ENCODE measurements at places on chromosomes 12 and 14. TPM values are rescaled to one million over a fixed set of nuclear protein-coding genes. Genes with fewer than 3 reads are reported as not detected.

DNA sequence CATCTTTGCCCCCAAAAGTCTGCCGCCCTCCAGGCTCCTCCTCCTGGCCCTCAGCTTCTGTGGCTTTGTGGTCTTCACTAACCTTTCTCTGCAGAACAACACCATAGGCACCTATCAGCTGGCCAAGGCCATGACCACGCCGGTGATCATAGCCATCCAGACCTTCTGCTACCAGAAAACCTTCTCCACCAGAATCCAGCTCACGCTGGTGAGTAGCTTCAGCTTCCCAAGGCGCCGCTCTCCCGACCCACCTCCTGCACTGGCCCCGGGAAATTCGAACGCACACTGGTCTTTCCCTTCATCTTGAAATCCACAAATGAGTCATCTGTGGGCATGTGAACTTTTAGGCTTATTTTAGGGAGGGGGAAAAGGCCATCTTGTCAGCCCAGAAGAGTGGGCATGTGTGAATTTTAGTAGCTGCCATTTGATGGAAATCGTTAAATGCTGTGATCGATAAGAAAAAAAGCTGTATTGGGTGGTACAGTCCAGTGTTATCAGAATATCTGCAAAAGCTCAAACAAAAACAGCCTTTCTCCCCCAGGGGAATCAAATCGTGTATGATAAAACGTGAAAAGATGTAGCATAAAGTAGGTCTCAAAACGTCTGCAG, 700 bp downstream of the SLC35E3 start:
- DNase-seq = peak; percentile 69

GRCh38 chr12:49507139-49507538, 31.7 kb upstream of the KCNH3 start:
- peak; percentile 89 for DNase-seq

- no peak for DNase-seq
Observed at GRCh38 chr12:54932691-54933090, 51.9 kb downstream of the TESPA1 start.

NANOG gene
- total RNA-seq = not detected

- no peak for DNase-seq
Observed at GRCh38 chr14:60125918-60126317, 34.2 kb downstream of the PCNX4 start.

GRCh38 chr14:97692084-97692483, 894.9 kb downstream of the VRK1 start:
- DNase-seq = no peak

C12orf56 gene
- total RNA-seq = 0.86 TPM

DNA sequence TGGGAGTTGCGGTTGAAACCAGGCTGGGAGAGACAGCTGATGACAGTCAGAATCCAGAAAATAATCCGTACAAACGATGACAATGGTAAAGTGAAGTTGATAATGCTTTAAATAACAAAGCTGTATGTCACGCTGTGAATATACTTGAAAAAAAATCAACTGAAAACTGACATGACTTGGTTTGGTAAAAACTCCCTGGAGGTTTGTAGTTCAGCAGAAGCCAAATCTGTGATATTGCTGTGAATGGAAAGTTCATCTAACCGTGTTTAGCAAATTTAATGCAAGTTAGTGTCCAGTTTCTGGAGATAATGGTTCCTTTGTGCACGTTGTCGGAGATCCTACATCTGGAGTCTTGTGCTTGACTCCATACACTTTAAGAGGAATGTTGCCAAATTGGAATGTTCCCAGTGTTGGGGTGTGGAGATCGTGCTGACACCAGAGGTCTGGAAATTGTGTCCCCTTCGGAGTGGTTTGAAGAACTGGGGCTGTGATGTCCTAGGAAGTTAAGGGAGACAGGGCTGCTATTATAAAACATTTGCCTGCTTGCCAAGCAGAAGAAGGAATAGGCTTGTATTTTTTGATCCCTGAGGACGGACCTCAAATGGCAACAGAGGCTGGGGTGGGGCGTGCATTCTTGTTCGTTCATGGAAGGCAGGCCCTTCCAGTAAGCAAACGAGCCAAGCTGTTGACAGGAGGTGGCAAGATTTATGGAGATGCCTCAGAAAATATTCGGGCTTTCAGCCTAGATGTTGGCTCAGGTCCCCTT, 30.6 kb downstream of the PPFIBP1 start:
- DNase-seq = peak; percentile 77

TPPP2 gene
- not detected for total RNA-seq

- no peak for DNase-seq
Observed at GRCh38 chr12:124242529-124243065, 52.3 kb upstream of the RFLNA start.

DNA sequence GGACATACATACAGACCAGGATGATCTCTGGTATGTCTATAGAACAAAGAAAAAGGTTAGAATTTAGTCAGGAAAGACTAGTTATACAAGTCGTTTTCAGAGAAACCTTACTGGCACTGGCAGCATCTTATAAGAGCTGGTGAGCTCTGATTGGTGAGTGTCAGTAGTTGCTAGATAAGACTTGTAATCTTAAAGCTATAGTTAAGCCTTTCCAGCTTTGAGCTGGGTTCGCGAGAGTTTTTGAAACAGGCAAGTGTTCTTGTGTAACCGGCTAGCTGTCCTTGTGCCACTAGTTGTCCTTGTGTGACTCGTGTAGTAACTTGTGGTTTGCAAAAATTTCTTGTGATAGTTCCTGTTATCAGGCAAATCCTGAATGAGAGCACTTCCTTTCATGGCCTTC, 740.9 kb downstream of the GALC start:
- no peak for DNase-seq

CISTR gene
- total RNA-seq = not detected

DNA sequence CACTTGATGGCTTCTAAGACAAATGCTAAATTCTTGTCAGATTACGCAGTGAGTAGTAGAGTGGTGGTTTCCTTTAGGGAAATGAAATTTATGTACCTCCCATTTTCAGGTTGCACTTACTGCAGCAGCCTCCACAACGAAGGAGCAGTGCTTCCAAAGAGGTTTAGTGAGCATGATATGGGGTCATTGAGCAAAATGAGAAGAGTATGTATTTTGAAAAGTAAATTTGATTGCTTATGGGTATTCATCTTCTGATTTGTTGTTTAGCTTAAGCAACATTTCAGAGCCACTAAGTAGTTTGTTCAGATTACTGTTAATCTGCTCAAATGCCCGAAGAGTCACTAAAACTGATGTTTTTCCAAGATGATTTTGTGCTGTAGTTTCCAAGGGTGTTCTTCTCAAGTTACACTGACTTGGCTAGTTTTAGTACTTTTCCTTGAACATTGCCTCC, 493.6 kb downstream of the PCNX1 start:
- no peak for DNase-seq

OR6J1 gene
- total RNA-seq = not detected

TM9SF1 gene
- 96.3 TPM for total RNA-seq

SMIM41 gene
- 0.43 TPM for total RNA-seq

GRCh38 chr14:61887628-61888027, 125.4 kb downstream of the SNAPC1 start:
- no peak for DNase-seq

ADCK1 gene
- total RNA-seq = 6.5 TPM

DNA sequence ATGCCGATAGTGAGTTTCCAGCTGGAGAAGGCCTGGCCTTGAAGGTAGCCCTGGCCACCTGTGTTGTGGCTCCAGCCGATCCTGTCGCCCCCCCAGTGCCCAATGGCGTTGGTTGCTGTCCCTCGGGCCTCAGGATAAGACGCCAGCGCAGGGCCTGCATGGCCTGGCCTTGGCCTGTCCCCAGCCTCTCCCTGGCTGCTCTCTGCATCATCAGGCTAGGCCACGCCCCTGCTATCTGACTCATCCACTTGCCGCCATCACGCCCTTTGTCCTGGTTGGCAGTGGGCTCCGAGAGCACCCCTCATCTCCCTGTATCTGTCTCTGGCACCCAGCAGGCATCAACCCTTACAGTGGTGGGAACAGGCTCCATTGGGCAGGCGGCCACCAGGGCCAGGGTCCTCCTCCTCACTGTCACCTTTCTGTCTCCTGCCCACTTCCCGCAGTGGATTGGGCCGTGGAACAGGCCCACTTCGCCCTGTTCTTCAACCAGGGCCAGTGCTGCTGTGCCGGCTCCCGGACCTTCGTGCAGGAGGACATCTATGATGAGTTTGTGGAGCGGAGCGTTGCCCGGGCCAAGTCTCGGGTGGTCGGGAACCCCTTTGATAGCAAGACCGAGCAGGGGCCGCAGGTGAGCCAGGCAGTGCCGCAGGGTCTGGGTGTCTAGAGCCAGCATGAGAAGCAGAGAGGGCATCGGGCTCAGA, 25.6 kb downstream of the ALDH2 start:
- peak; percentile 16 for DNase-seq

- peak; percentile 55 for DNase-seq
Observed at GRCh38 chr14:54253195-54253947, 143.4 kb upstream of the CDKN3 start.

DNA sequence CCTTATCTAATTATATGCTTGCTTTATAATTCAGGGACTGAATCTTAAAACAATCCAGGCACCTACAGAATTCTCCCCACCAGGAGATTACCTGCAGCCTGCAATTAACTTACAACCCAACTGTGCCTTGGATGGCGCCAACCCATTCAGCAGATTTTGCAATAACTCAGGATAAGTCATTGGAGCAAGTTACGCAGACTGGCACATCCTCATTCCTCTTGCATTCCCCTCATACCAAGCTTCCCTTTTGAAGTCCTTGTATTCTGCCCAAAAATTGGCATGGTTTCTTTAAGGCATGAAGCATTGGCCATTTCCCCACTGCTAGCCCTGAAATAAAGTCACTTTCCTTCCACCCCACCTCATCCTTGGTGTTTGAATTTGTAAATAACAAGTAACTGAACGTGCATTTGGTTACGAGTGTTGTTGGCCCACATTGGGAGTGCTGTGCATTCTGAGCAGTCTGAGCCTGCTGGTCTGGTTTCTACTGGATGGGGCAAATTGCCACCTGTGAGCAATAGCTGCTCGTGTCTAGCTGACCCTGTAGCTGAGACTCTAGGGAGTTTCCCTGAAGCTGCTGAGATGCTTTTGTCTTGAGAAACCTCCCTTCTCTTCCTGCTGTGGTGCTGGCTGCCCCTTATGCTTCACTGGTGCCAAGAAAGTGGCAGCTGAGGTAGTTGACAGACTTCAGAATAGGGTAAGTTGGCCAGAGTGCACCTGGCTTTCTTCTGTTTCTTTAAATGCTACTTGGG, 99.2 kb upstream of the SCAF11 start:
- DNase-seq = no peak

GRCh38 chr12:131536337-131536736, 174.6 kb upstream of the SFSWAP start:
- DNase-seq = no peak

DNA sequence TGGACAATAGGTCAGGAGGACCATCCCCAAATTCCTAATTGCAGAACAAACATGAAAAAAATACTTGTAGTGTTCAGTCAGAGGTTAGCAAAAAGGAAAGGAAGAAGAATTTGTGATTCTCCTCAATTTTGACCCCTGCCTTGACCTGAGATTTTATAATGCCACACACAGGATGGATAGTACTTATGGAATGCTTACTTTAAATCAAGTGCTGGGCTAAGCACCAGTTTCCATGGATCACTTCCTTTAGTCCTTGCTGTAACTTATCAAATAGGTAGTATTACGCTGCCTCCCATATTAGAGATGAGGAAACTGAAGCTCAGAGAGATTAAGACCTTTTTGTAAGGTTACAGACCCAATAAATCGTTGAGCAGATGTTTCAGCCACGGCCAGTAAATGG, 81.2 kb upstream of the OVCH1 start:
- no peak for DNase-seq

DNA sequence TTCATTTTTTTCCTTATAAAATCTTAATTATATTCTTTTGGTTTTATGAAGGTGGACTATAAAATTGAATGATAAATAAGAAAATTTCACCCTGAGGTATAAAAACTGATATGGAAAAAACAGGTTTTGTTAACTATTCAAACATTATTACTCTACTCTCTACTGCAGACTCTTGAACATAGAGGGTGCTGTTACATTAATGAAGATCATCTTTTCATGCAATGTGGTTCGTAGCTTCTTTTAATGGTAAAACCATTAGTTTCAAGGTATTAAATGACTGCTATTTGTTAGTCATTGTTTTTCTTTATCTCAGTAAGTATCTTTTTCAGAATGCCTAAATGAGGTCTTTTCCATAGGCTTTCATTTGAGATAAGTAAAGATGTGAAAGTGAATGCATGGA, 510.4 kb downstream of the SLC16A7 start:
- DNase-seq = peak; percentile 16

DNA sequence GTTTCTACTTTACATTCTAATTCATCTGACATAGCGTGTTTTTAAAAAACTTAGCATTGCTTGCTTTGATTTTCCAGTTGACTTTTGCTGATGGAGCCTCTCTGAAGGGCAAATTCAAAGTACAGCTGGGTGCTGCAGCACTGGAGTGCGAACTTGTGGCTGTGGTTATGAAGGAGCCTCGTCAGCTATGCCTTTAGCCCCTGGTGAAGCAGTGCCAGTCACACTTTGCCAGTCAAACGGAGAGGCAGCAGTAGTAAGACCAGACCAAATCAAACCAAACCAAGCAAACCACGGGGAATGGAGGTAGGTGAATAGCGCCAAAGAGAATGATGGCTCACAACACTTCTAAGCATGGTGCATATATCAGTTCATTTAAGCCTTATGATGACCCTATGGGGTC, 15.1 kb upstream of the SLC38A2 start:
- no peak for DNase-seq

DNA sequence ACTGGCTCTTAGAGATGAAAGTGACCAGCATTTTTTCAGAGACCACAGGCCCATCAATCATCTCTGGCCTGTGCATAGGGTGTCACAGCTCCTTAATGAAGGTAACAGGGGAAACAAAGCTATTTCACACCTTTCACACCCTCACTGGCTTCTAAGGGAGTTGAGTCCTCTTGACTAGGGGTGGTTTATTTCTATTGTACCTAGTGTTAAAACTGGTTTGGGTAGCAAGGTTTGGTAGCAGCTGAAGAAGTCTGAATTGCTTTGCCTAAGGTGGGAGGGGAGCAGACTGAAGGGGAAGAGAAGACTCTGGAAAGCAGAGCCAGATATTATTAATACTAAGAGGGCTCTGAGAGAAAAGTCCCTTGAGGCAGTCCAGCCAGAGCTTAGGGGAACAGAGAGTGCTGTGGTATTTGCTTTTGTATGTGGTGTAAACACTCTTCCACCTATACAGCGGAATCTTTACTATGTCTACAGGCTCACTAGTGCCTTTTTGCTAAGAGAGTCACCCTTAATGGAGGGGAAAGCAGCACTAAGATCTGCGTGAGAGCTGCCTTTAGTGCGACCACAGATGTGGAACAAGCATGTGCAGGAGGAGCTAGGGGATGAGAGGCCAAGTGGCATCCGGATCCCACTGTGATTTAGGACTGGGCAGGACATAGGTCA, 95.8 kb downstream of the STXBP6 start:
- DNase-seq = no peak

HIGD1C gene
- not detected for total RNA-seq

NRXN3 gene
- 7.3 TPM for total RNA-seq

DNA sequence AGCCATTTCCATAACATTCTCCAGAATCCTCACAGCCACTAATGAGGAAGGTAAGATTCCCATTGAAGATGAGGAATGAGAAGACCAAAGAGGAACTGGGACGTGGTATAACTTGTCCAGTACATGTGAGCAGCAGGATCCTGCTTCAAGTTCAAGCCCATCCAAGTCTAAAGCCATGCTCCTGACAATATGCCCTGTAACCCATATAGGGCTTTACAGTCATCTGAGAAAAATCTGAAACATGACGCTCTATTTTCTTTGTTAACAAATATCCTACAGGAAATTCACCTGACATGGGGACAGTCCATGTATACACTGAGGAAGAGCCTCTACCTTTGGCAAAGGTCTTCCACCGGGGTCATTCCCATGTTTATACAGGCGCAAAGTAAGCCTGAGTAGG, 3.1 kb upstream of the ACTR6 start:
- no peak for DNase-seq

MYF5 gene
- total RNA-seq = not detected
